ENCODE measurements at places on chromosomes 5 and 9. TPM values are rescaled to one million over a fixed set of nuclear protein-coding genes. Genes with fewer than 3 reads are reported as not detected.

The PHF24 gene
- 0.08 TPM for total RNA-seq

DNA sequence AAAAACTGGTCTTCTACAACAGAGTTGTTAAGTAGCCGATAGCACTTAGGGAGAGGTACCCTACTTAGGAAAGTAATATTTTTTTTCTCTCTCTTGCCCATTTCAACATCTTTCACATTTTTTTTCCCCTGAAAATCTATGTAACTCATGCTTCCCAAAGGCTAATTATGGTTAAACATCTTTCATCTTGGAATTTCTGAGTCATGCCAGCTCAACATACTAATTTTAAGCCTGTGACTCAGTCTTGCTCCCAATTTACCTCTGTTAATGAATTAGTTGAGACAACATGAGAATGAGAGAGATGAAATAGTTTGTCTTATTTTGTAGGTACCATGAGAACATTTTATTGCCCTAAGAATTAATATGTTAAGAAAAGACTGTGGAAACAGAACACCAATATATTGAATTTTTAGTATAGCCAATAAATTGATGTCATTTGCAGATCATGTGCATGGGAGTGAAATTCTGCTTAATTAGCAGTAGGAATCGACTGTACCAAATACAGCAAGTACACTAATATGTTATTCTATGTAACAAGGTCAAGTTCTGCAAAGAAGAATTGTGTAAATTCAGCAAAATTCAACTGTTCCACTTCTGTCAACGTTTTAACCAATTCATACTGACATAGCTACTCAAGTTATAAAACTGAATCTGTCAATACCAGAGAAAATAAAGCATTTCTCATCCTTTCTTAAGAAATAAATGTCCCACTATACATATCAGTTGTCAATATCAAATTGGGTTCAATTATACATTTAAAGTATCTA is 550.0 kb downstream of the PTPRD start:
- H3K4me3 ChIP-seq = no peak overlapping the region
- no peaks in the 10 kb centered on the region for H3K27me3 ChIP-seq
- no peak overlapping the region for H3K27ac ChIP-seq
- no peaks in the 10 kb centered on the region for H3K4me1 ChIP-seq
- no peaks in the 10 kb centered on the region for H3K36me3 ChIP-seq
- DNase-seq = no peak

- peaks cover 6% of the 10 kb centered on the region for H3K4me1 ChIP-seq
- H3K4me3 ChIP-seq = no peak overlapping the region
- no peak for DNase-seq
- peaks cover 8% of the 10 kb centered on the region for H3K36me3 ChIP-seq
- no peaks in the 10 kb centered on the region for H3K27me3 ChIP-seq
Observed at GRCh38 chr9:135851748-135852147, 55.6 kb downstream of the CAMSAP1 start.

GRCh38 chr5:65017636-65018035 is 248.9 kb downstream of the CWC27 start:
- H3K4me1 ChIP-seq = peaks cover 20% of the 10 kb centered on the region
- peaks cover 2% of the 10 kb centered on the region for H3K36me3 ChIP-seq
- no peaks in the 10 kb centered on the region for H3K27me3 ChIP-seq
- no peak for DNase-seq
- no peak overlapping the region for H3K4me3 ChIP-seq

- no peak overlapping the region for H3K27ac ChIP-seq
- no peaks in the 10 kb centered on the region for H3K27me3 ChIP-seq
- H3K4me3 ChIP-seq = no peak overlapping the region
Observed at GRCh38 chr5:111133436-111133751, 41.2 kb downstream of the WDR36 start.

GRCh38 chr5:160477266-160477970 is 55.8 kb downstream of the PTTG1 start:
- H3K4me1 ChIP-seq = peaks cover 89% of the 10 kb centered on the region
- no peaks in the 10 kb centered on the region for H3K27me3 ChIP-seq
- H3K4me3 ChIP-seq = peak overlapping the region; percentile 74

The FIBCD1 gene
- total RNA-seq = not detected

DNA sequence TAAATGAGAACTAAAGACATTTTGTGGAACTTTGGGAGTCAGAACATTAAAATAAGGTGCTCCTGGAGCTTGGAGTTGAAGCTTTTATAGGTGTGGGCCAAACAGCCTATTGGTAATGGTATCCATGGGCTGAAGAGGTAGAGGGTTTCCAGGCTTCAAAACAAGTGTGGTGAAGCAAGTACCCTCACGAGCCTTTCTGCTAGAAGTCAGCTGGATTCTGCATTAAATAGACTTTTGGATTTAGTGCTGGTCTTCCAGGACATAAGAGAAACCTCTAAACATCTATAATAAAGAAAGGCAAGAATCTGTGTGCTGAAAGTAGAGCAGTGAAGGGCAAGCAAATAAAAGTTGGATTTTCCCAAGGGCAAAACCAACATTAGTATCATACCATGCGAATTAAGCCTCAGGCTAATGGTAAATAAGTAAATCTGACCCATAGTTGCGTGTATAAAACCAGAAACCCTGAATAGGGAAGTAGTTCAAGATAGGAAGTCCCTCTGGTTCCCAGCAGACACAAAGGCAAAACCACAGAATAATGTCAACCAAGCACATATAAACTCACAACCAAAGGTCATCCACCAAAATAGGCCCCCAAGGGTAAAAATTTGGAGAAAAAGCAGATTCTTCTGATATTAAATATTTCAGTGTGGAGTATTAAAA is 306.3 kb downstream of the TLE4 start:
- no peak overlapping the region for H3K27ac ChIP-seq
- peaks cover 18% of the 10 kb centered on the region for H3K4me1 ChIP-seq
- no peak for DNase-seq
- no peak overlapping the region for H3K4me3 ChIP-seq
- no peaks in the 10 kb centered on the region for H3K36me3 ChIP-seq

All from activated T-helper 1 cell treated with anti-CD3 and anti-CD28 coated beads, Interleukin-12 subunit alpha, Interleukin-12 subunit beta, Interleukin-2, Interleukin-4 antibody, amounts not matched to agents 30 ng/mL and 10 ng/mL and 1 ng/mL, durations not matched to agents 14 hours and 24 hours and 36 hours (primary cell).